ENCODE measurements at places on chromosomes 1 and 21.

DNA sequence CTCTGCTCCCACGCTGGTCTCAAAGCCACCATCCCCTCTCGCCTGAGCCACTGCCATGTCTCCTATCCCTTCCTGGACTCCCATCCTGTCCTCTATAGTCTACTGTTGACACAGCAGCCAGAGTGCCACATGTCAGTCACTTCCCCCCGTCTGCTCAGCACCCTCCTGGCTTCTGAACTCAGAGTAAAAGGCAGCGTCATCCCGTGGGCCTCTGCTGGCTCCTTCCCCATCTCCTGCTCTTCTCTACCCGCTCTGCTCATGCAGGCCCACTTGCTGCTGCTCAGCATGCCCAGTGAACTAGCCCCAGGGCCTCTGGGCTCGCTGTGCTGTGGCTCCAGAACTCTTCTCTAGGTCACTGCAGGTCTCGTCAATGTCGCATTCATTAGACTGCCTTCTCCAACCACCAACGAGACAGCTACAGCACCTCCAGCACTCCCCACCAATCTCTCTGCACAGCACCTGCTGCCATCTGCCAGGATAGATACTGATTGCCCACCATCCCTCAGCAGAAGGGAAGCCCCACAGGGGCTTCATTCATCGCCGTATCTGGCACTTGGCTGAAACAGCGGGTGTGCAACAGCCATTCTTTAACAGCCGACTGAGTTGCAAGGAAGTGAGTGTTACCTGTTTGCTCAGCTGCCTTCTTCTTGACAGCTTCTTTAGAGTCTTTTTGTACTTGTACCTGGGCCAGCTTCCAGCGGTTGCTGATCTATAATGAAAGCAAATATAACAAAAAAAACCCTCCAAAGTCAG lies 11.8 kb upstream of the SRM start:
- H3K36me3 ChIP-seq: peaks cover 94% of the 10 kb centered on the region
- no peak for DNase-seq
- no peak overlapping the region for H3K4me3 ChIP-seq
- H3K27ac ChIP-seq: no peak overlapping the region
- H3K4me1 ChIP-seq: no peaks in the 10 kb centered on the region

GRCh38 chr1:97827887-97828286 lies 92.9 kb downstream of the DPYD start:
- H3K36me3 ChIP-seq: no peaks in the 10 kb centered on the region
- DNase-seq: no peak
- H3K27ac ChIP-seq: no peak overlapping the region
- H3K4me3 ChIP-seq: no peak overlapping the region

- peak overlapping the region; percentile 98 for H3K27ac ChIP-seq
- DNase-seq: no peak
- H3K27me3 ChIP-seq: no peaks in the 10 kb centered on the region
- no peak overlapping the region for H3K4me3 ChIP-seq
Observed at GRCh38 chr1:27298632-27299384, 23.2 kb upstream of the TMEM222 start.

- no peaks in the 10 kb centered on the region for H3K36me3 ChIP-seq
- DNase-seq: no peak
- H3K27me3 ChIP-seq: peaks cover 8% of the 10 kb centered on the region
- H3K4me3 ChIP-seq: no peak overlapping the region
- H3K27ac ChIP-seq: no peak overlapping the region
Observed at GRCh38 chr1:207948536-207949250, 37.8 kb upstream of the CD34 start.

- no peaks in the 10 kb centered on the region for H3K4me1 ChIP-seq
- H3K4me3 ChIP-seq: no peak overlapping the region
- peaks cover 17% of the 10 kb centered on the region for H3K36me3 ChIP-seq
- no peak overlapping the region for H3K27ac ChIP-seq
- no peak for DNase-seq
Observed at GRCh38 chr1:18868354-18868753, 8.9 kb upstream of the TAS1R2 start.

DNA sequence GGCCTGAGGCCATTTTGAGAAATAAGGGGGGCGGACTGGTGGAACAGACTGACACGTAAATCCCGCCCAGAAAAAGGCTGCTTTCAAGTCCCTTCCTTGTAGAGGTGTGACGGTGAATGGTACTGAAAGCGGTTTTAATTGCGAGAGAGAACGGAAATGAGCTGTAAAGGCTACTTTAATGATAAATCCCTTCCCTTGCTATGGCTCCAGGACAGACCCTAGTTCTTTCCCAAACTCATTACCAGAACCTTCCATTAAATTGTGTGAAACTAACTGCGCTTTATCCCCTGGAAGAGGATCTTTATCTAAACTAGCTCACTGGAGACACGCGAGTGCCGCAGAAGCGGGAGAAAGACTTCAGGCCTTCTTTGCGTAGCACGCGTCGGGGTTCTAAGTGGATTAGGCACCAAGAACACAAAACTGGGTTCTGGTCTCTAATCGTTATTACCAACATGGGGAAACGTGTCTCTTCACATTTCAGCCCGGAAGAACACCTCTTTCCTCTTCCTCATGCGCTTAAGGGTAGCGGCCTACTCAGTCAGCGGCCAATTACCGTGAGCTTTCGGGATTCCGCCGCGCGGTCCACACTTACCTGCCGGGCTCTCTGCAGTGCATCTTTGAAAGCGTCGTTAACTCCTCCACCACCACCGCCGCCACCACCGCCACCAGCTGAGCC lies 441 bp downstream of the FUBP1 start:
- peak overlapping the region; percentile 87 for H3K4me3 ChIP-seq
- H3K27me3 ChIP-seq: no peaks in the 10 kb centered on the region
- H3K27ac ChIP-seq: peak overlapping the region; percentile 98
- DNase-seq: peak; percentile 98

GRCh38 chr21:16834791-16835190 lies 678.1 kb upstream of the CXADR start:
- no peaks in the 10 kb centered on the region for H3K27me3 ChIP-seq
- no peak overlapping the region for H3K27ac ChIP-seq
- DNase-seq: no peak
- no peaks in the 10 kb centered on the region for H3K36me3 ChIP-seq

- H3K36me3 ChIP-seq: no peaks in the 10 kb centered on the region
- no peak overlapping the region for H3K27ac ChIP-seq
- H3K27me3 ChIP-seq: no peaks in the 10 kb centered on the region
Observed at GRCh38 chr1:232164078-232164963, 465.6 kb downstream of the SIPA1L2 start.

DNA sequence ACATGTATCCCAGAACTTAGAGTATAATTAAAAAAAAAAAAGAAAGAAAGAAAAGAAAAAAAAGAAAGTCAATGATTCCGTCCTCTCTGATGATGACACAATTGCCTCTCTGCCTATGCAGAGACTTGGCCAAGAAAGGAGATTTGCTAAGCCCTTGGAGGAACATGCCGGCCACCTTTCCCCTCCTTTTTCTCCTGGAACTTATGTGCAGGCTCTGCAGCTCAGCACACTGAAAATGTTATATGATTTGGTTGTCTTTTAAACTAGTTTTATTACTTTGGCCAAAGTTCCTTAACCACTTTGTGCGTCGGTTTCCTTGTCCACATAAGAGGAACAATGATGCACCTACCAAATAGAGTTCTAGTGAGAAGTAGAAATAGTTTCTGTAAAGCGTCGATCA lies 111.4 kb upstream of the ZNF644 start:
- H3K27ac ChIP-seq: no peak overlapping the region
- no peak for DNase-seq
- no peaks in the 10 kb centered on the region for H3K27me3 ChIP-seq
- no peaks in the 10 kb centered on the region for H3K36me3 ChIP-seq

GRCh38 chr1:200963076-200963475 lies 60.4 kb downstream of the KIF21B start:
- DNase-seq: no peak
- H3K4me3 ChIP-seq: no peak overlapping the region
- no peak overlapping the region for H3K27ac ChIP-seq
- peaks cover 4% of the 10 kb centered on the region for H3K4me1 ChIP-seq
- no peaks in the 10 kb centered on the region for H3K36me3 ChIP-seq
- peaks cover 50% of the 10 kb centered on the region for H3K27me3 ChIP-seq

- peaks cover 1% of the 10 kb centered on the region for H3K4me1 ChIP-seq
- no peaks in the 10 kb centered on the region for H3K27me3 ChIP-seq
- DNase-seq: peak; percentile 92
- H3K36me3 ChIP-seq: no peaks in the 10 kb centered on the region
- H3K4me3 ChIP-seq: no peak overlapping the region
- no peak overlapping the region for H3K27ac ChIP-seq
Observed at GRCh38 chr1:89873770-89874169, 52.9 kb downstream of the LRRC8D start.

DNA sequence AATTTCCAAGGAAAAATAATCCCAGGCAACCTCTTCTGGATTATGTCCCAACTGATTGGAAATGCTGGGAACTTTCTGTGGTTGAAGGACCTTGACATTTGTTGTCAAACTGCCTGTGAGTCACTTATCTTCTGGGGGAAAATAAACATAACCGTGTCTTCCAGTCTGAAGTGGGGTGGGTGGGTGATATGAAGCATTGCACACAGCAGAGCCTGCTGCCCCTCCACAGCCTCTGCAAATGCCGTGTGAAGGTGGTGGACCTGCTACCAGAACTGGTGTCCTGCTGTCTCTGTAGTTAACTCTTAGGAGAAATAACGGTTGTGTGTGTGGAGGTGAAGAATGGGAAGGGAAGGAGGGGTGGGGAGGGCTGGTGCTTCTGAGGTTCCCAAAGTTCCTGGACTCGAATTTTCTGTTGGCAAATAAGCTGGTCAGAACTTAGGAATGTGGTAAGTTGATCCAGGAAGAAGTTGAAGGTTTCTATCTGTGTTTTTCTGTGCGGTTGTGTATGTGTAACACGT lies 23.2 kb downstream of the GALNT2 start:
- peaks cover 29% of the 10 kb centered on the region for H3K4me1 ChIP-seq
- no peaks in the 10 kb centered on the region for H3K27me3 ChIP-seq
- no peak overlapping the region for H3K4me3 ChIP-seq

GRCh38 chr1:180458807-180459206 lies 43.6 kb downstream of the ACBD6 start:
- no peak for DNase-seq
- no peak overlapping the region for H3K27ac ChIP-seq
- no peaks in the 10 kb centered on the region for H3K4me1 ChIP-seq
- H3K27me3 ChIP-seq: no peaks in the 10 kb centered on the region
- peaks cover 10% of the 10 kb centered on the region for H3K36me3 ChIP-seq
- no peak overlapping the region for H3K4me3 ChIP-seq

- DNase-seq: peak; percentile 69
- H3K27ac ChIP-seq: no peak overlapping the region
- H3K4me1 ChIP-seq: peaks cover 6% of the 10 kb centered on the region
- peaks cover 49% of the 10 kb centered on the region for H3K27me3 ChIP-seq
- no peak overlapping the region for H3K4me3 ChIP-seq
Observed at GRCh38 chr1:203216274-203217138, 13.0 kb downstream of the CHIT1 start.

DNA sequence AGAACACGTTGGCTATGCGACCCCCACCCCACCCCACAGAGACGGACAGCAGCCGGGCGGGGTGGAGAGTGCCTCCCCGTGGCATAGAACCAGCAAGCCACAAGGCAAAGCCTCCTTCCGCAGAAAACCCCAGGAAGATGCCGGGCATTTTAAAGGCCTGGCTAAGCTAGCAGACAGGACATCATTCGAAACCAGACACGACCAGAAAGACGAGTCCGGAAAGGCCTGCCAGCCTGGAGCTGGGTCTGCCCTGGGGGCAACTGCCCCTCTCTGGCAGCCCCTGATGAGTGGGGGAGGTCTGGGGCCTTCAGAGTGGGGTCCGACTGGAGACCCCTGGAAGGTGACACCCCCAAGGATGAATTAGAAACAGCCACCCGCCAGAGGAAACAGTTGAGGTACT lies 8.5 kb downstream of the FTCD start:
- peaks cover 16% of the 10 kb centered on the region for H3K27me3 ChIP-seq
- peaks cover 17% of the 10 kb centered on the region for H3K4me1 ChIP-seq
- no peak for DNase-seq
- H3K4me3 ChIP-seq: no peak overlapping the region

DNA sequence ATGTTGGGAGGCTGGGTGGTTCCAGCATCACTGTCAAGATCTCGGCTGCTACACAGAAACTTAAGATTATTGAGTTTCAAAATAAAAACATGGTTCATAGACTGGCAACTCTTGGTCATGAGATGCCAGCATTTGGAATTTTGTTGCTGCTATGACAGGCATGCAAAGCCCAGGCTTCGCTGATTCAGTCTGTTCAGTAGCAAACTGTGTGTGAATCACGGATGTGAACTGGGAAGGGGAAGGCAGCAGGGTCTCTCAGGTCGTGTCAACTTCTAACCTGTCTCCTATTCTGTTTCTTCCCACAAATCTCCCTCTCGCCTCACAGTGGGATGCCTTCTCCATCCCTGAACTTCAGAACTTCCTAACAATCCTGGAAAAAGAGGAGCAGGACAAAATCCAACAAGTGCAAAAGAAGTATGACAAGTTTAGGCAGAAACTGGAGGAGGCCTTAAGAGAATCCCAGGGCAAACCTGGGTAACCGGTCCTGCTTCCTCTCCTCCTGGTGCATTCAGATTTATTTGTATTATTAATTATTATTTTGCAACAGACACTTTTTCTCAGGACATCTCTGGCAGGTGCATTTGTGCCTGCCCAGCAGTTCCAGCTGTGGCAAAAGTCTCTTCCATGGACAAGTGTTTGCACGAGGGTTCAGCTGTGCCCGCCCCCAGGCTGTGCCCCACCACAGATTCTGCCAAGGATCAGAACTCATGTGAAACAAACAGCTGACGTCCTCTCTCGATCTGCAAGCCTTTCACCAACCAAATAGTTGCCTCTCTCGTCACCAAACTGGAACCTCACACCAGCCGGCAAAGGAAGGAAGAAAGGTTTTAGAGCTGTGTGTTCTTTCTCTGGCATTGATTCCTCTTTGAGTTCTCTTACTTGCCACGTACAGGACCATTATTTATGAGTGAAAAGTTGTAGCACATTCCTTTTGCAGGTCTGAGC lies 25.5 kb downstream of the EIF2D start:
- peaks cover 12% of the 10 kb centered on the region for H3K27me3 ChIP-seq
- peaks cover 11% of the 10 kb centered on the region for H3K4me1 ChIP-seq
- no peak for DNase-seq
- peaks cover 16% of the 10 kb centered on the region for H3K36me3 ChIP-seq

- no peak for DNase-seq
- H3K4me1 ChIP-seq: peaks cover under 1% of the 10 kb centered on the region
- H3K4me3 ChIP-seq: no peak overlapping the region
- H3K27me3 ChIP-seq: peaks cover 32% of the 10 kb centered on the region
Observed at GRCh38 chr1:46749921-46750404, 31.0 kb upstream of the EFCAB14 start.

- no peak for DNase-seq
- H3K4me1 ChIP-seq: no peaks in the 10 kb centered on the region
- H3K4me3 ChIP-seq: no peak overlapping the region
- H3K36me3 ChIP-seq: no peaks in the 10 kb centered on the region
- no peak overlapping the region for H3K27ac ChIP-seq
- no peaks in the 10 kb centered on the region for H3K27me3 ChIP-seq
Observed at GRCh38 chr1:34400675-34401074, 224.0 kb downstream of the C1orf94 start.

Measured in mesenchymal stem cell (in vitro differentiated cells and primary cell).